ENCODE measurements at places on chromosomes 3 and 15. TPM values are rescaled to one million over a fixed set of nuclear protein-coding genes. Genes with fewer than 3 reads are reported as not detected.

The SLC12A1 gene
- 0.10 TPM for total RNA-seq

GRCh38 chr3:196518966-196519717 lies 4.0 kb upstream of the SMCO1 start:
- DNase-seq, result peak; percentile 81

- no peak for DNase-seq
These were observed 244.4 kb downstream of the EDEM1 start for GRCh38 chr3:5431811-5432378.

The ACAN gene
- 0.78 TPM for total RNA-seq

- no peak for DNase-seq
These were observed 237.3 kb downstream of the CNTN6 start for GRCh38 chr3:1330107-1330506.

The SLC24A5 gene
- total RNA-seq, result 0.29 TPM

- no peak for DNase-seq
These were observed 6.7 kb downstream of the LPCAT4 start for GRCh38 chr15:34360298-34360697.

The ALAS1 gene
- total RNA-seq, result 32.0 TPM

The TCAIM gene
- total RNA-seq, result 43.3 TPM

DNA sequence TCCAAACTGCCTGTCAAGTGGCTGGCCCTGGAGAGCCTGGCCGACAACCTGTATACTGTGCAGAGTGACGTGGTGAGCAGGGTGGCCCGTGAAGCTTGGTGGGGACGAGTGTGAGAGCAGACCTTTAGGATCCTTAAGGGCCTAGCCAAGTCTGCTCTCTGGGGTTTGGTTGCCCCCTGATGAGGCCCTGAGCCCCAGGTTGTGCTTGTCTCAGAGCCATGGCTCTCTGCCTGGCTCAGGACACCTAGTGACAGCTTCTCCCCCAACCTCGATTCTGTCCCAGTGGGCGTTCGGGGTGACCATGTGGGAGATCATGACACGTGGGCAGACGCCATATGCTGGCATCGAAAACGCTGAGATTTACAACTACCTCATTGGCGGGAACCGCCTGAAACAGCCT lies 14.4 kb downstream of the TYRO3 start:
- no peak for DNase-seq

GRCh38 chr3:120357807-120358206 lies 8.7 kb upstream of the LRRC58 start:
- DNase-seq, result peak; percentile 7

The PLSCR2 gene
- not detected for total RNA-seq

- DNase-seq, result no peak
These were observed 436.6 kb downstream of the SOX2 start for GRCh38 chr3:182148360-182148759.

The WDR82 gene
- total RNA-seq, result 54.7 TPM

DNA sequence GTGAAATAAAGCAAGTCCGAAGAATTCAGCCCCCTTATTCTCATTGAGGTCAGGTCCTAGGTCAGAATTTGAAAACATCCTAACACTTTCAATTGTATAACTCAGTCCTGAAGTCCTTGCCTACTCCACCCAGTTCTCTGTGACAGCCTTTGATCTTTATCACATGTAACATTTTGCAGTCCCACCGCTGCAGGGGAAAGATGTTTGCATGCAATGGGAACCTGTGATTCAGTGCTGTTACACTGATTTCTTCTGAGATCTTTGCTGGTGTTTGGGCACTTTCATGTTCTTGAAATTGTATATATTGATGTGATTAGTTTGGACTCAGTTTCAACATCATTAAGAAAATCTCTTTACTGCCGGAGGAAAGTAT lies 18.0 kb upstream of the SECISBP2L start:
- no peak for DNase-seq

The TM4SF1 gene
- 87.2 TPM for total RNA-seq

- DNase-seq, result no peak
These were observed 123.1 kb downstream of the CHCHD6 start for GRCh38 chr3:126827121-126827520.

- peak; percentile 89 for DNase-seq
These were observed 61.3 kb downstream of the TMCO5A start for GRCh38 chr15:37995461-37996347.

The CPNE4 gene
- not detected for total RNA-seq

The ARGFX gene
- not detected for total RNA-seq

- DNase-seq, result no peak
These were observed 385.5 kb downstream of the GBE1 start for GRCh38 chr3:81375921-81376320.

- no peak for DNase-seq
These were observed 49.1 kb downstream of the UBR1 start for GRCh38 chr15:43056696-43057095.

DNA sequence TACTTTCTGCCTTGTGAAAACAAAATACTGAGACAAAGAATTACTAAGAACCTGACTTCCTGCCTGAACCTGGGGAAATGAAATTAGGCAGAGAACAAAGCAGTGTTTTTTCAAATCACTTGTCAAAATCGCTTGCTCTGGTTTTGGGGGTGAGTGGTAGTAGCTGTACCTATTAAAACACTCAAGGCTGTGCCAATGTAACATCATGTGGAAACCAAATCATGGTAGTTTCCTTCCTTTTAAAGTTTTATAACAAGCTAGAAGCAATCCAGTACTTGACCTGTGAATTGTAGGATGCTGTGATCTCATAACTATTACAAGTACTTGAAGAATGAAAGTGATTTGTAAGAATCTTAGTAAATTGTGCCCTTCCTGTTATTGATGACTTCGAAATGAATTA lies 6.7 kb downstream of the CMTM8 start:
- no peak for DNase-seq

DNA sequence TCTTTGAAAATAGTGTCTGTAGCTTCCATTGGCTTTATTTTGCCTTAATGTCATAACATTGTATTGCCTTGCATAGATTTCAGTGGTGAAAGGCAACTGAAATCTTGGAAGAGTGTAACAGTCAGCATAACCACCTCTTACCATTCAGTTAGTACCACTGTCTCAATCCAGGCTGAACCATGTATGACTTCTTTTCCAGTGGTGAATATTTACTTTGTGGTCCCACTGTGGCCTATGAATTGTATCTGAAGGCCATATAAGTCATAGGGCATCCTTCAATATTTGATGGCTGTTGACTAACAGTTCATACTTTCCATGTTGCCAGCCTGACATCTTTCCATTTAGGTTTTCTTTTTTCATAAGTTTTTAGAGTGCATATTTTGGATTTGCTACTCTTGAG lies 38.4 kb downstream of the MED12L start:
- DNase-seq, result no peak

The SETD5 gene
- total RNA-seq, result 58.4 TPM

GRCh38 chr15:43529141-43529540 lies 11.7 kb downstream of the MAP1A start:
- DNase-seq, result no peak

GRCh38 chr3:106379251-106379750 lies 510.5 kb upstream of the CBLB start:
- peak; percentile 69 for DNase-seq

DNA sequence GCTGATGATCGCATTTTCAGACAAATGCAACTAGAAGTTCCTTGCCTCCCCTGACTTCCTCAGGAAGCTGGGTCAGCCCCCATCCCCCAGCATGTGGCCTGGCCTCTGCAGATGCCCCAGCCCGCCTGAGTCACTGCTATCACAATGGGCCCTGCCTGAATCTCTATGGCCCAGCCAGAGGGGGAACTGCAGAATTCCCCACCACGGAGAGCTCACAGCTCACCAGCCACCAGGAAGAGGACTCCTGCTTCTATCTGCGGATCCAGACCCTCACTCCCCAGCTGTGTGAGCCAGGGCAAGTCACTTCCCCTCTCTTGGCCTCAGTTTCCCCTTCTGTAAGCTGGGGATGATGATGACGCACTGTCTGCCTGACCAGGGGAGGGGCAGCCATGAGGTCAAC lies 6.9 kb downstream of the PLXND1 start:
- DNase-seq, result peak; percentile 69

- no peak for DNase-seq
These were observed 2.7 kb downstream of the IGF1R start for GRCh38 chr15:98651036-98651481.

DNA sequence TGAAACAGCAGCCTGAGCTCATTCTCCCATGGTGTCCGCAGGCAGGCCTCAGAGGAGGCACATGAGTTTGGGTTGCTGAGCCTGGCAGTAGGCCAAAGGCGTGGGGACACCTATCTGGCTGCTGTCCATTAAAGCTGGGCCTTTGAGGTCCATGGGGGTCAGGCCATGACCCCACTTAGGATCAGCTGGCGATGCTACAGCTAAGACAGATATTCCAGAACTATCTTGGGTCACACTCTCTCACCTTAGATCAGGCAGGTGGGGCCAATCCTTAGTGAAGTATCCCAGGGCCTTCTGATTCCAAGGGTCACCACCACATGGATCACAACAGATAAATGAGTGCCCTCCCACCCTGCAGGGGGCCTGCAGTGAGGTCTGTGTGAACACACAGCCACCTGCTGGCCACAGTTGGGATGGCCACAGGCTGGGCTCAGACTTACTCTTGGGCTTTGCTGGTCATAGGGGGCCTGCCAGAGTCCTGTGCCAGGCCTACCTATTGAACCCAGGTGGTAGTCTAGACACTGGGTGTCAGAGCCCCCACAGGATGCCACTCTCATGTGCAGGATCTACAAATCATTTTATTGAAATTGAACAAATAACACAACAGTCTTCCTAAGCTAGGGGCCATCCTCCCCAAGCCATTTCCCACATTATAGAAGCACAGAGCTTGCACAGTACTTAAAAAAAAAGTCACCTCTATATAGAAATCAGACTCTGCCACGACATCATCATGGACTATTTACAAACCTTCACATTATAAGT lies 2.0 kb upstream of the HYAL2 start:
- DNase-seq, result peak; percentile 66

- DNase-seq, result no peak
These were observed 60.7 kb downstream of the EXOG start for GRCh38 chr3:38556640-38557358.

GRCh38 chr3:156264771-156265170 lies 144.4 kb downstream of the KCNAB1 start:
- peak; percentile 55 for DNase-seq

DNA sequence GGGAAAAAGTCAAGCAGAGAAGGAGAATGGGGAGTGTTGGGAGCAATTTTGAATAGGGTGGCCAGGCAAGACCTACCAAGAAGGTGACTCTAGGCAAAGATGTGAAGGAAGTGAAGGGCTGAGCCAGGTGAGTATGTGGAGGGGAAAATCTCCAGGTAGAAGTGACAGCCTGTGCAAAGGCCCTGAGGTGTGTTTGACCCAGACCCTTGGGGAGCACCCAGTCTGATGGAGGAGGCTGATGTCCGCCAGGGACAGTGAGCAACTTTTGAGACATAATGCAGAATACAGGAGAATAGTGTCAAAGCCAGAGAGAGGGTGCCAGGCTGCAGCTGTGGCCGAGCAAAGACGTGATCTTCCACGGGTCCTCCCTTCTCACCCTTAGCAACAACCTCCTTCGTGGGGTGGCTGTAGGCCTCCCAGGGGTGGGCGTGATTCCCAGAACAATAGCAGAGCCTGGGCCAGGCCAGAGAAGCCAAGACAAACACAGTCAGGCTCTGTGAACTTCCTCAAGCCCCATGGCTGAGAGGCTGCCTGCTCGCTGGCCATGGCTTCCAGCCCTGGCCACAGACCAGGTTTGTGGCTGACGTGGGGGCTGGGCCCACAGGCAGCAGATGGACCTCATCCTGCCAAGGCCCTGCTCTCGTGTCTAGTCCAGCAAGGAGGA lies 58.1 kb downstream of the SLC6A6 start:
- peak; percentile 98 for DNase-seq

DNA sequence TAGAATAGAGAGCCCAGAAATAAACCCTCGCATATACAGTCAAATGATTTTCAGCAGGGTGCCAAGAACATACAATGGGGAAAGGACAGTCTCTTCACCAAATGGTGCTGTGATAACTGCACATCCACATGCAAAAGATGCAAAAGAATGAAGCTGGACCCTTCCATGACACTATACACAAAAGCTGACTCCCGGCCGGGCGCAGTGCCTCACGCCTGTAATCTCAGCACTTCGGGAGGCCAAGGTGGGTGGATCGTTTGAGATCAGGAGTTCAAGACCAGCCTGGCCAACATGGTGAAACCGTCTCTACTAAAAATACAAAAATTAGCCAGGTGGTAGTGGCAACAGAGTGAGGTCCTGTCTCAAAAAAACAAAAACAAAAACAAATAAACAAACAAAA lies 43.2 kb upstream of the IQSEC1 start:
- DNase-seq, result no peak

The DUOXA2 gene
- total RNA-seq, result not detected

The FGF7 gene
- total RNA-seq, result 3.2 TPM

The PLCH1 gene
- 0.60 TPM for total RNA-seq

The SIDT1 gene
- under 0.01 TPM for total RNA-seq

- DNase-seq, result no peak
These were observed 627.2 kb downstream of the CADM2 start for GRCh38 chr3:85586018-85586417.

DNA sequence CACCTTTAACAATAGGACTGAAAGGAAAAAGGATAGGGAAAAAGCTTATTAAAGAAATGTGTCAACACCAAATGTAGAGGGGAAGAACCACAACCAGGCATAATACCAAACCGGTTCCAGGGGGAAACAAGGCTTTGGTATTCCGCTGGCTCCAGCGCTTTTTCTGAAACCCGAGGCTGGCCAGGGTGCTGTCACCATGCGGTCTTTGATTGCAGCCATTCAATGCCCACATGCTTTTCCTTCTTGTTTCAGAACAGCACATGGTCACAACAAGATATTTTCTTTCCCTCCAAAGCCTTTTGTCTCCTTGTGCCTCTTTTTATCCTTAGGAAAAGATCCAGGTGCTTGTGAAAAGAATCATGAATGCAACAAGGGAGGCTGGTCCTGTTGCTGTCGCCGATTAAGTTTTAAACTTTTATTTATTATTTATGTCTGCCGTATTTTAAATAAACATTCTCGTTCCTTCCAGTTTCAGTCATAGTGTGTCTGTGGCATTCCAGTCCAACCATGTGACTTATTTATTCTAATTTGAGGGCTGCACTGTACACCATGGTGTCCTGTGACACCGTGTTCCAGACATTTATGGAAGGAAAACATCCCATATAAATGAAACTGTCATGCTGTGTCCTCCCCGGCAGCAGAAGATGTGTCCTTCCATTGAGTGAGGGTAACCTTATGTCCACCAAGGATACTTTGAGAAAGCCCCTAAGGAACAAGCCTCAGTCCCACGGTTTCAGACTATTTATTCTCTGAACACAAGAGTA lies 41.1 kb downstream of the CCK start:
- no peak for DNase-seq

Measured in RPMI7951 (cell line).